ENCODE measurements at places on chromosomes 5 and 9.

GRCh38 chr5:6732634-6733410 is 19.6 kb downstream of the TENT4A start:
- peak; percentile 40 for DNase-seq

- no peak for DNase-seq
Measured at GRCh38 chr9:76216161-76216649, 178.0 kb downstream of the RFK start.

- no peak for DNase-seq
Measured at GRCh38 chr9:138047469-138048040, 170.0 kb downstream of the CACNA1B start.

GRCh38 chr5:149338364-149338763 is 6.9 kb upstream of the GRPEL2 start:
- DNase-seq, result no peak

GRCh38 chr5:140587495-140587894 is 22.9 kb downstream of the SLC35A4 start:
- no peak for DNase-seq

GRCh38 chr9:3906437-3907213 is 380.8 kb upstream of the RFX3 start:
- no peak for DNase-seq

DNA sequence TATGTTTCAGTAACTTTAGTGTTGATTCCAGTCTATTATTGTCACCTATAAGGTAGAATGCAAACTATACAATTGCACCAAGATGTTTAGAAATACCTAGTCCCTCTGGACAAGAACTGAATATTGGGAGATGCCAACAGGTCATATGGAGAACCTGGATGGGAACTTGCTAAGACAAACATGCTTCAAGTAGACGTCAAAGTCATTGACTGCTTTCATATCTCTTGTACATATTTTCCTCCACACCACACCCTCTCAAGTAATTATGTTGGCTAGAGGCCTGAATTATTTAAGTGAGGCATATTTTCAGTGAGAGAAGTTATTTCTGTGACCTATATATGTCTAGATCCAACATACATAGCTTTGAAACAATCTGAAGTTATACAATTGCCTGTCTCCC is 453.3 kb downstream of the ELAVL2 start:
- no peak for DNase-seq

- DNase-seq, result no peak
Measured at GRCh38 chr5:43997647-43998272, 391.5 kb downstream of the FGF10 start.

DNA sequence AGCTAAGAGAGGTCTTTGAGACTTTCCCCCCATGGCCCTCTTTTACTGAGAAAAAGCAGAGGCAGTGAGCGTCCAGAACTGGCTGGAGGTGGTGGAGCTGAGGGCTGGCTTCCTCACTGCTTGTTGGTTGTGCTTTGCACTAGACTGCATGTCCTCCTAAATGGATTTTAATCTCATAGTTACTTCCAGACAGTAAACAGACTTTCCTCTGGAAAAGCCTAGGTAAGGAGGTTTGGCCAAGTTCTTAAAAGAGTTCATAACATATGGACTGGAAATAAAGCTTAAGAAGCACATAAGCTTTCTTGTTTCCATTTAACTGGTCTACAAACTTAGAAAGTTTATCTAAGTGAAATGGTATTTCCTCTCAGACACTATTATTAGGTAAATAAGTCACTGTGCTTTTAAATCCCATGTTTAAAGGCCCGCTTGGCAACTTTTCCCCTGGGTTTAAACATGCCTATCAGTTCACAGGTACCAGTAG is 2.0 kb downstream of the ASPN start:
- DNase-seq, result no peak

DNA sequence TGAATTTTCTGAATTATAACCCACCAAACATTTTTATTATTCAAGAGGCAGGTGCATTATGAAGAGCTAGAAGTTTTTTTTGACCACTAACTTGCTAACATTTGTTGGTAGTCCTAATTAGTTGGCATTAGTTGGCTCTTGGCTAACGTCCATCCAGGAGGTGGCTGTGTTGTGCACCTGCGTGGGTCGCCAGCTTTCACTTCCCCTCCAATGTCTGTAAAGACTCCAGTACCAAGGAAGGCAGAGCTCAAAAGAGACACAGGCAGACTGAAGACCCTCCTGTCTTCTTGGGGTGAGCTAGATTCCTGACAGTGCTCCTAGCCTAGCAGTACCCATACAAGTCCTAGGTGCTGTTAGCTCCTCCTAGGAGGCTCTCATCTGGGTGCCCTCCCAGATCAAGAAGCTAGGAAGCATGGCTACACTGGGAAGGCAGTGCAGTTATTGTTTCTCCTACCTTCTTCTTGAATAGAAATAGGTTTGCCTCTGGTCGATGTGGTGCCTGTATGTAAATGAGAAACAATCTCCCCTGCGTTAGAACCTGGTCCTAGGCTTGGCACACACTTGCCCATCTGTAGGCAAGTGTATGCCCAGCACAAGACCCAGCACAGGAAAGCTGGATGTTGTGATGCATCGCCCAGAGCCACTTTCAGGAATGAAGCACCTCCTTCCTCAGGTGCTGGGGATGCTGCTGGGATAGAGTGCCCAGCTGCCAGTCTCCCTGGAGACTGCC is 190.9 kb downstream of the ICE1 start:
- DNase-seq, result no peak

DNA sequence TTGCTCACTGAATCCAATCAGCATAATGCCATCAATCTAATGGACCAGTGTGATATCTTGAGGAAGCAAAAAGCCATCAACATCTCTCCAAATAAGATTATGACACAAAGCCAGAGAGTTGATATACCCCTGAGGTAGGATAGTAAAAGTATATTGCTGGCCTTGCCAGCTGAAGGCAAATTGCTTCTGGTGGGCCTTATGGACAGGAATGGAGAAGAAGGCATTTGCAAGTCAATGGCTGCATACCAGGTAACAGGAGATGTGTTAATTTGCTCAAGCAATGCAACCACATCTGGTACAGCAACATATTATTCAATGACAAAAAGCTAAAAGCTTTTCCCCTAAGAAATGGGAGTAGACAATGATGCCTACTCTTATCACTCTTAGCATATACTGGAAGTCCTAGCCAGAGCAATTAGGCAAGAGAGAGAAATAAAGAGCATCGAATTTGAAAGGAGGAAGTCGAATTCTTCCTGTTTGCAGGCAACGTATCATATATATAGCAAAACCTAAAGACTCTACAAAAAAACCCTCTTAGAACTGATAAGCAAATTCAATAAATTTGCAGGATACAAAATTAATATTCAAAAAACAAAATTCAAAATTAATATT is 216.1 kb upstream of the RASA1 start:
- no peak for DNase-seq

GRCh38 chr5:74507370-74508005 is 133.0 kb downstream of the ENC1 start:
- DNase-seq, result no peak

- peak; percentile 79 for DNase-seq
Measured at GRCh38 chr5:137340881-137341280, 158.2 kb downstream of the SPOCK1 start.

- no peak for DNase-seq
Measured at GRCh38 chr5:111353035-111353434, 128.9 kb downstream of the CAMK4 start.

GRCh38 chr9:74125941-74126340 is 371.2 kb upstream of the RORB start:
- no peak for DNase-seq

DNA sequence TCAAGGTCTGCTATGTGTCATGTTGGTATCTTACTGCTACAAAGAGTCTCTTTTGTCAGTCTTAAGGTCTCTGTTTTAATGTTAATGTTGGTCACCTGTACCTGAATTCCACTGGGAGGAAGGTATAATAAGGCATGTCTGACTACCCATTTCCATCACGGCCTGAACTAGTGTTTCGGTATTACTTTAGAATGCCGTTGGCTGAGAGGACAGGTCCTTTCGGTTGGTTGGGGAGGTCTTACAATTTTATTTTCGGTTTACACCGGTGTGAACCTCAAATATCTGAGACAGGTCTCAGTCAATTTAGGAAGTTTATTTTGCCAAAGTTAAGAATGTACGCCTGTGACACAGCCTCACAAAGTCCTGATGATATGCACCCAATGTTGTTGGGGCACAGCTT is 154.9 kb upstream of the ABCA1 start:
- no peak for DNase-seq

- DNase-seq, result no peak
Measured at GRCh38 chr9:77569335-77569734, 78.8 kb downstream of the GNA14 start.

GRCh38 chr9:97487107-97487506 is 14.4 kb upstream of the TMOD1 start:
- no peak for DNase-seq

DNA sequence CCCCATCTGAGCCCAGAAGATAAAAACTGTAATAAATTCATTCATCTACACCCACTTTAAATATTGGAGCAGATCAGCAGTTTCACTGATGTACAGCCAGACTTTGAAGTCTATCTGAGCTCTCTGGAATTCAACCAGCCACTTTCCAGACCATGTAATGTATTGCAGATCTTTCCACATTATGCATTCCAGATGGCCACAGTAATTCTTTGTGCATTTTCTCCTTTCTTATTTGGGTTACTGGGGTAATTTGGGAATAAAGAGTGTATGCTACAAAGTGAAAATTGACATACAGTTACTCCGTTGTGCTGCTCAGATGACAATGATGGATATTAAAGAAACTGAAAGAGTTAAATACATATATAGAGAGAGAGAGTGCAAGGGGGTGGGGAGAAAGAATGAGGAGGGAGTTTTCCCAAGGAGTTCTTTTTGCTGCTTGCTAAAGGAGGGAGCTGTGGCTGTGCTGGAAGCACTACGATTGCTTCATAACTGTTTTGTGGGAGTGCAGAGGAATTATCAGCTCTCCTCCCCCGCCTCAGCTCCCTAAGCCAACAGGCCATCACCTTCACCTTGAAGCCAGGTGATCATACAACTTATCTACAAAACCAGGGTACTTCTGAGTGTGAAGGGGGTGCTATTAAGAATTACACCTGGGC is 152.8 kb downstream of the GAS1 start:
- no peak for DNase-seq

- DNase-seq, result no peak
Measured at GRCh38 chr5:77912721-77913120, 136.6 kb upstream of the TBCA start.

GRCh38 chr5:129906177-129906887 is 2.1 kb downstream of the CHSY3 start:
- peak; percentile 69 for DNase-seq

DNA sequence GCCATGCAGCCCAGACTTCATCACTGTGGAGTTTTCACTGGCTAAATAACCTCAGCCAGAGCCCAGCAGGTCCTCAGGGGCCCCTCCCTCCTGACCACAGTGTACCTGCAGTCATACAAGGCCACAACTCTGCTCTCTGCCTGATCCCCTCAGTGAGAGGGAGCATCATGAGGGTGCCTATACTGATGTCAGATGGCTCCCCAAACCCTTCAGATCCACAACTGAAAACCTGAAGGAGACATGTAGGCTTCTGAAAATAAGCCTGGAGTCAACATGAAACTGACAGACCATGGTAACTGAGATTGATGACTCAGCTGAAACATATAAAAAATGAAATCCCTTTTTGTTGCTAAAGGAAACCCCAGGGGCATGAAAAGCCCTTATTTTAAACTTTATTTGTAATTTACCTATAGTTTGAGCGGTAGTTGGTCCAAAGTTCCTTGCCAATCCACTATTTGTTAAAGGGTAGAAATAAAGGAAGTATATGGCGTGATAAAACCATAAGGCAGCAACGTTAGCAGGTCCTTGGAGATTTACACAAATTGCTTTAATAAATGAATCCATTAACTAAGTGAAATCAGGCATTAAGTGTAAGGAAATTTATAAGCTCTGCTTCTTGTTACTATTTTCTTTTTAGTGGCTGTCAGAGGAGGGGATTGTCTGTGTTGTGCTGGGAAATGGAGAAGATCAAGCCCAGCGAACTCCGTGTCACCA is 68.3 kb downstream of the FGF1 start:
- no peak for DNase-seq

- no peak for DNase-seq
Measured at GRCh38 chr9:133285252-133285775, 10.3 kb upstream of the ABO start.

- DNase-seq, result no peak
Measured at GRCh38 chr9:8429768-8430167, 630.2 kb upstream of the DMAC1 start.

DNA sequence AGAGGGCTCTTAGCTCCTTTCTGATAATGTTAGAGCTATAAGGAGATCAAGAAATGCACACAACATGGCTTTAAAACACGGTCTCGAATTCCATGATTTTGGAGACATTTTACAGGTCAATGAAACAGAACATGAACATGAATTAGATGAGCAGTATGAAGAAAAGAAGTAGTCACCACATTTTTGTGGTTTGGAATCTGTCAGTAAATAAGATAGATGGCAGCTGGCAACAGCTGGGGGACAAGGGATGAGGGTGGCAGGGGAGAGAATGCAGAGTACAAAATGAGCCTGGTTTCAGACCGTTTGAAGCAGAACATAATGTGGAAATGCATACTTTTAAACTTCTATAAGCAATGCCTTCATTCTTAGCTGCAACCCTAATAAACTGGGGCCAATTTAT is 107.1 kb downstream of the OXCT1 start:
- DNase-seq, result no peak

GRCh38 chr9:98191181-98191608 is 1.2 kb downstream of the CORO2A start:
- no peak for DNase-seq

DNA sequence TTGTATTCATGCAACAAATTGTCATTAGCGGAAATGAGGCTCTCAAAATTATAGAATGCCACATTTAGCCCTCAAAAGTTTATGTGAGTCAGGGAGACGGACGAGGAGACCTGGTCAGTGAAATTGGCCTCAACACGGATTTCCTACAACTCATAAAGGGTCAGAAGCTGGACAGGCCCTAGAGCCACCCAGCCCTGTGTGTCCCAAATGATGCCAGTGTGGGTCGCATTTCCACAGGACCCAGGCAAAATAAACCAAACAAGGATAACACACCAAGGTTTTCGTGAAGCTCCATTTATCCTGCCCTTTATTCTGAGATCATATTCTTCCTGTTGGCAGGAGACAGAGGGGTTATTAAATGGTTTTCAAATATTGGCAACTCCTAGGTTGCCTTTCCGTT is 72.0 kb upstream of the COL5A1 start:
- DNase-seq, result no peak

- peak; percentile 43 for DNase-seq
Measured at GRCh38 chr9:135123773-135124134, 36.3 kb downstream of the OLFM1 start.

GRCh38 chr9:76200745-76201144 is 193.5 kb downstream of the RFK start:
- no peak for DNase-seq

DNA sequence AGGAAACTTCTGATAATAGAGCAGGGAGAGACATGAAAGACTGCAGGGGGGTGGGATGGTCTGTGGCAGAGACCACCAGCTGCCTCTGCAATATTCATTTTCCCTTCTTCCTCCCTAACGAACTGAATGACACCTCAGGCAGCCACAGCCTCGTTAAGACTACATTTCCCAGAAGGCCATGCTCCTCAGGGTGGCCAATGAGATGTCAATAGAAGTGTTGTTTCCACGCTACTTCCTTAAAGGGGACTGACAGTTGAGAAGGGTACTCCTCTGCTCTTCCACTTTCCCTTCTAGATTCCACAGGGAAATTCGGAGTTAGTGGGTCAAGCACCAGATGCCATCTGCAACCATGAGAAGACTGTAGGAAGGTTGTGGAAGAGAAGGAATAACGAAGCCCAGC is 52.0 kb upstream of the DAPK1 start:
- peak; percentile 83 for DNase-seq

- DNase-seq, result no peak
Measured at GRCh38 chr5:95938766-95939165, 22.9 kb downstream of the ELL2 start.

All from Ammon's horn (tissue), 1 donor.